Left lung (tissue), 14 donors: ENCODE measurements at places on chromosomes 5 and 9.

- H3K27ac ChIP-seq, result no peak overlapping the region
- no peaks in the 10 kb centered on the region for H3K27me3 ChIP-seq
- peaks cover 32% of the 10 kb centered on the region for H3K4me1 ChIP-seq
- no peaks in the 10 kb centered on the region for H3K36me3 ChIP-seq
- no peak overlapping the region for H3K4me3 ChIP-seq
- no peak for DNase-seq
Measured at GRCh38 chr9:126366366-126367011, 39.9 kb downstream of the MVB12B start.

- H3K4me3 ChIP-seq, result no peak within 1 kb of the TSS
- peaks cover 52% of the 10 kb centered on the region for H3K27me3 ChIP-seq
- H3K36me3 ChIP-seq, result no peaks in the 10 kb centered on the region
- H3K27ac ChIP-seq, result no peak within 1 kb of the TSS
Measured at GRCh38 chr5:140840978-140841962, at the start of gene PCDHA8. TSS of gene PCDHA8 (plus strand) at chr5:140841187. CDS start at chr5:140841322, 135 bp downstream.

GRCh38 chr9:36738318-36738976 lies 165.8 kb downstream of the MELK start:
- no peak for DNase-seq
- peaks cover 17% of the 10 kb centered on the region for H3K27me3 ChIP-seq
- no peaks in the 10 kb centered on the region for H3K4me1 ChIP-seq
- no peak overlapping the region for H3K4me3 ChIP-seq
- no peak overlapping the region for H3K27ac ChIP-seq
- H3K36me3 ChIP-seq, result no peaks in the 10 kb centered on the region

- no peak overlapping the region for H3K4me3 ChIP-seq
- H3K27ac ChIP-seq, result no peak overlapping the region
- no peaks in the 10 kb centered on the region for H3K4me1 ChIP-seq
- DNase-seq, result peak; percentile 66
- H3K36me3 ChIP-seq, result no peaks in the 10 kb centered on the region
Measured at GRCh38 chr9:2859776-2860379, 16.0 kb upstream of the PUM3 start.

GRCh38 chr5:142544071-142544753 lies 141.7 kb downstream of the FGF1 start:
- no peaks in the 10 kb centered on the region for H3K27me3 ChIP-seq
- H3K27ac ChIP-seq, result no peak overlapping the region
- H3K4me1 ChIP-seq, result no peaks in the 10 kb centered on the region
- no peaks in the 10 kb centered on the region for H3K36me3 ChIP-seq
- DNase-seq, result no peak

DNA sequence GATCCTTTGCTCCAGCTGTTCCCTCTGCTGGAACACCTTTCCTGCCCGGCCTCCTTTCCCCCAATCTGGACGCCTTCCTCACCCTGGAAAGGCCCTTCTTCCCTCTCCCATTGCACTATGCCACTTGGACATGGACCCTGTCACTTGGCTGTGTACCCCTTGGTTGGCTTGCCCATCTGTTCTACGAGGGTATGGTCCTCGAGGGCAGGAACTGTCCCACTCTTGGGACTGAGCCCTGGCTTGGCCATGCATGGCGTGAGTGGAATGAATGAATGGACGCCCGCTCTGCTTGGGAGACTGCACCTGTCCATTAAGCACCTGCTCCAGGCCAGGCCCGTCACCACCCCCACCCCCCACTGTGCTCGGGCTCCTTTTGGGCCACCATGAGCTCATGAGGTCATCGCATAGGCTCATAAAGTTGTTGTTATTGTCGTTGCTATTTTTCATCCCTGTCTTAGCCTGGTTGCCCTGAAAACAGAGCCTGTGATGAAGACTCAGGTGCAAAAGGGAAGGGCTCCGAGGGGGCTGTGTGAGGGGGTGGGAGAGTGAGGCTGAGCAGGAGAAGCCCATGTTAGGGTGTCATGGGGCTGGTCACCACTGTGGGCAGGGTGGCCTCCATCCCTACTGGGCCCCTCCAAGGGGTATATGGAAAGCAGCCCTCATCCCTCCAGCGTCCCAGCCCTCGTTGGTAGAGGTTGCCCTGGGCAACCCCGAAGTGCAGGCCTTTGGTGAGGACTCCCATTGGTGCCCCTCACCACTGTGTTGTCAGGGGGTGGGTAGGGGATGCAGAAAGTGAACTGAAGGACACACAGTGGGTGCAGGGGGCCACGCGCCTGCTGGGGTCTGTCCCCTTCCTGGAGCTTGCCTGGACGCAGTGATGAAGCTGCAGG lies 57.2 kb upstream of the IER5L start:
- H3K27ac ChIP-seq, result no peak overlapping the region
- DNase-seq, result no peak
- H3K27me3 ChIP-seq, result no peaks in the 10 kb centered on the region
- H3K36me3 ChIP-seq, result no peaks in the 10 kb centered on the region
- H3K4me3 ChIP-seq, result no peak overlapping the region

- H3K4me1 ChIP-seq, result no peaks in the 10 kb centered on the region
- DNase-seq, result no peak
- no peaks in the 10 kb centered on the region for H3K36me3 ChIP-seq
- H3K27ac ChIP-seq, result no peak overlapping the region
- no peak overlapping the region for H3K4me3 ChIP-seq
Measured at GRCh38 chr5:125713109-125713805, 710.0 kb upstream of the GRAMD2B start.

- H3K36me3 ChIP-seq, result no peaks in the 10 kb centered on the region
- no peak overlapping the region for H3K4me3 ChIP-seq
- no peaks in the 10 kb centered on the region for H3K27me3 ChIP-seq
- no peak for DNase-seq
- no peak overlapping the region for H3K27ac ChIP-seq
Measured at GRCh38 chr9:14071484-14071883, 242.5 kb downstream of the NFIB start.

DNA sequence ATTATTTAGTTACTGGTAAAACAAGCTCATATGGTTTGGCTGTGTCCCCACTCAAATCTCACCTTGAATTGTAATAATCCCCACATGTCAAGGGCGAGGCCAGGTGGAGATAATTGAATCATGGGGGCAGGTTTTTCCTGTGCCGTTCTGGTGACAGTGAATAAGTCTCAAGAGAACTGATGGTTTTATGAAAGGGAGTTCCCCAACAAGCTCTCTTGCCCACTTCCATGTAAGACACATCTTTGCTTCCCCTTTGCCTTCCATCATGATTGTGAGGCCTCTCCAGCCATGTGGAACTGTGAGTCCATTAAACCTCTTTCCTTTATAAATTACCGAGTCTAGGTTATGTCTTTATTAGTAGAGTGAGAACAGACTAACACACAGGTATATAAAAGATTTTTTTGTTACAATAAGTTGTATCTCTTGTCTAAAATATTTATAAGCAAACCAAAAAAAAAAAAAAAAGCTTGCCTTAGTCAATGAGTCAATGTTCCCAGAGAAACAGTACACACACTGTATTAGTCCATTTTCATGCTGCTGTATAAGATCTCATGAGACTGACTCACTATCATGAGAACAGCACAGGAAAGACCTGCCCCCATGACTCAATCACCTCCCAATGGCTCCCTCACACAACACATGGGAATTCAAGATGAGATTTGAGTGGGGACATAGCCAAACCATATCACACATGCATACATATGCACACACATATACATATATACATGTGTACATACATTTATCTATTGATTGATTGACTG lies 138.3 kb downstream of the BASP1 start:
- no peak overlapping the region for H3K4me3 ChIP-seq
- H3K36me3 ChIP-seq, result no peaks in the 10 kb centered on the region
- H3K4me1 ChIP-seq, result no peaks in the 10 kb centered on the region
- no peaks in the 10 kb centered on the region for H3K27me3 ChIP-seq
- DNase-seq, result no peak

GRCh38 chr5:132668706-132669454 lies 4.9 kb upstream of the IL4 start:
- H3K27ac ChIP-seq, result no peak overlapping the region
- H3K27me3 ChIP-seq, result no peaks in the 10 kb centered on the region
- H3K4me3 ChIP-seq, result no peak overlapping the region
- no peaks in the 10 kb centered on the region for H3K4me1 ChIP-seq
- H3K36me3 ChIP-seq, result no peaks in the 10 kb centered on the region
- DNase-seq, result no peak

- no peak overlapping the region for H3K4me3 ChIP-seq
- H3K27me3 ChIP-seq, result no peaks in the 10 kb centered on the region
- no peak for DNase-seq
- H3K27ac ChIP-seq, result no peak overlapping the region
- H3K36me3 ChIP-seq, result no peaks in the 10 kb centered on the region
Measured at GRCh38 chr5:82595113-82595512, 317.0 kb upstream of the RPS23 start.

DNA sequence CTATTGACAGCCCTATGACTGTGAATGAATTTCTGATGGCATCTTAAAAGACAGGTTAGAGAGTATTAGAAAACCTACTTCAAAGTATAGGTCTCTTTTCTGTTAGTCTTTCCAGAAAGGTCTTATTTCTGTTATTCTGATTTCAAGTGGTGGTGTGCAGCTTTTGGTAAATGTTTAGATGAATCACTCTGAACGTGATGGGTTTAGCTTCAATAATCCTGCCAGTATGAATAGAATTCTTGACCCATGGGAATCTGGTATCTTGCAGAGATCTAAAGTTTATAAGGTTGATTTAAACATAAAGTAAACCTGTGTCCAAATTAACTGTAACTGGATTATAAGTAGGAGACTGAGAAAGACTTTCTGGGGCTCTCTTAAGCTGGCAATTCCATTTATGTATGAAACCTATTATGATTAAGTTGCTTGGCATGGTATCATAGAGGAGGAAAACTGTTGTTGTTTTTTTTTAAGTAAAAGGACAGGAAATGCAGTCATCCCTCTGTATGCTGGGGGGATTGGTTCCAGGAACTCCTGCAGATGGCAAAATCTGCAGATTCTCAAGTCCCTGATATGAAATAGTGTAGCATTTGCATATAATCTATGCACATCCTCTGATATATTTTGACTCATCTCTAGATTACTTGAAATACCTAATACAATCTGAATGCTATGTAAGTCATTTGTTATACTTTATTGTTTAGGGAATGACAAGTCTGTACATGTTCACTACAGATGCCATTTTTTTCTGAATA lies 77.0 kb upstream of the ADAMTS19 start:
- H3K4me1 ChIP-seq, result no peaks in the 10 kb centered on the region
- H3K27me3 ChIP-seq, result no peaks in the 10 kb centered on the region
- H3K36me3 ChIP-seq, result no peaks in the 10 kb centered on the region
- DNase-seq, result no peak
- H3K27ac ChIP-seq, result no peak overlapping the region
- H3K4me3 ChIP-seq, result no peak overlapping the region

DNA sequence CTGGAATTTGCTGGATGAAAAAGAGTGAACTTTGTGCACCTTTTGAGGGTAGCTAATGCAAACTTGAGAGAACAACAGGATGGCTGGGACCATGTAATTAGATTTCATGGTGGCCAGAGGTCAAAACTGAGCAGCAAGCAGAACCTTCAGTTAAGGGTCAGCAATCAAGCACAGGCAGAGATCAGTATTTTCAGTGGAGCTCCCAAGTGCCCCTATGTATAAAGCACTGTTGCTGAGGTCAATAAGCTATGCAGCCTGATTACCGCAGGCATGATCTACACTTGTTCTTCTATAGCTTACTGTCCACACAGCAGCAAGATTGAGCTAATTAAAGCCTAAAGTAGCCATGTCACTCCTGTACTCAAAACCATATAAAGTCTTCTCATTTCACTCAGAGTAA lies 62.1 kb upstream of the TMC1 start:
- no peaks in the 10 kb centered on the region for H3K36me3 ChIP-seq
- no peak overlapping the region for H3K4me3 ChIP-seq
- no peak overlapping the region for H3K27ac ChIP-seq
- H3K4me1 ChIP-seq, result no peaks in the 10 kb centered on the region

- no peaks in the 10 kb centered on the region for H3K27me3 ChIP-seq
- H3K4me1 ChIP-seq, result no peaks in the 10 kb centered on the region
- no peak overlapping the region for H3K27ac ChIP-seq
- no peaks in the 10 kb centered on the region for H3K36me3 ChIP-seq
Measured at GRCh38 chr5:111973961-111974360, 217.0 kb upstream of the NREP start.

DNA sequence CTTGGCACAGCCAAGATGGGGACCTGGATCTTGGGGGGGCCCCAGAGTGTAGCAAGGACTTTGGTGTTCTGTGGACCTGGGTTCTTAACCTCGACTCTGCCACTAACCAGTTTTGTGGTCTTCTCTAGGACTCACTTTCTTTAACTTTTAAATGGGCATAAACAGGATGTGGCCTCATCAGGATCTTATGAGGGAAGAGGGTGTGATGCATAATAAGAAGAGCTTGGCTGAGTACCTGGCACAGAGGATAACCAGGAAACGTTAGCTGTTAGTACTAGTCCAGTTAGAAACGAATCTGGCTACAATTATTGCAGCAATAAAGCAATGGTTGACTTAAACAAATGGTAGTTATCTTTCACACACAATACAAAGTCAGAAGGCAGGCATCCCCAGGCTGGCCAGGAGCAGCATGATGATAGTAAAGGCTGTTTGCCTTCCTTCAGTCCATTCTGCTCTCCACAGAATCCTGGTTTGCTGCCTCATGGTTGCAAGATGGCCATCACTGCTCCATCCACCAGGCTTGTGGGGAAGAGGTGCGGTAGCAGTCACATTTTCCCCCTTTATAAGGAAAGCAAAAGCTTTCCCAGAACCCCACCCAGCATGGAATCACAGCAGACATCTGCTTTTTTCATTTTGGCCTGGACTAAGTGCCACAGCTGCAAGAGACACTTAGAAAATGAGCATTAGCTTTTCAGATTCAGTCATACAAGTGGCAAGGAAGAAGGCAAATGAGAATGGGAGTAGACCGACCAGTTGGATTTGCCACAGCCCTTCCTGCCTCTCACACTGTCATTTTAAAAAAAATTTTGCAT lies 225.0 kb downstream of the AOPEP start:
- no peaks in the 10 kb centered on the region for H3K36me3 ChIP-seq
- H3K4me3 ChIP-seq, result no peak overlapping the region
- no peaks in the 10 kb centered on the region for H3K27me3 ChIP-seq
- peaks cover 7% of the 10 kb centered on the region for H3K4me1 ChIP-seq
- peak overlapping the region; percentile 54 for H3K27ac ChIP-seq

DNA sequence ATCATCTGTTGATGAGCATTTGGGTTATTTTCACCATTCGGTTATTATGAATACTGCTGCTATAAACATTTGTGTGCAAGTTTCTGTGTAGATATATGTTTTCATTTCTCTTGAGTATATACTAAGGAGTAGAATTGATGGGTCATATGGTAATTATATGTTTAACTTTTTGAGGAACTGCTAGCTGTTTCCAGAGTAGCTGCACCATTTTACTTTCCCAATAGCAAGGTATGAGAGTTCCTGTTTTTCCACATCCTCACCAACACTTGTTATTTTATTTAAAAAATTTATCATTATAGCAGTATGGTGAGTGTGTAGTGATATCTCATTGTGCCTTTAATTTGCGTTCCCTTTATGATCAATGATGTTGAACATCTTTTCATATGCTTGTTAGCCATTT lies 29.2 kb downstream of the CD14 start:
- DNase-seq, result no peak
- H3K27ac ChIP-seq, result no peak overlapping the region
- no peak overlapping the region for H3K4me3 ChIP-seq
- H3K27me3 ChIP-seq, result no peaks in the 10 kb centered on the region
- H3K36me3 ChIP-seq, result no peaks in the 10 kb centered on the region
